ENCODE measurements at places on chromosomes 7 and 10. TPM values are rescaled to one million over a fixed set of nuclear protein-coding genes. Genes with fewer than 3 reads are reported as not detected.

GRCh38 chr7:87935384-87935706, 1.3 kb downstream of the ADAM22 start:
- DNase-seq = peak; percentile 2

- peak; percentile 24 for DNase-seq
These were observed 30.1 kb downstream of the JCAD start for GRCh38 chr10:30029164-30029871.

DNA sequence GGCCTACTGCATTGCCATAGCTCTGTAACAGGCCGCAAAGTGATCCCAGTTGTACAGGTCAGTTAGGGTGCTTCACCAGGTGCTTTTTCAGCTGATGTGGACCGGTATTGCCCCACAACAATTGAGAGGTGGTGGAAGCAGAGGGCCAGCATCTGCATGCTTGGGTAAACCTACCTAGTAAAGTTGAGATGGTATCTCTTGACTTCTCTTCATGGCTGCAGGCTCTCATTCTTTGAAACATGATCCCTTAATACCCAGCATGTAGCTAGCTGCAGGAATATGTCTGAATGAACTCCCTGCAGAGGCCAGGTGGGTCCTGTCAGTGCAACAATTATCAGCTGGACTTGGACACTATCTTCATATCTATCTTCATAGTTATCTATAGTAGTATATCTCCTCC, 60.7 kb upstream of the CCDC6 start:
- no peak for DNase-seq

GRCh38 chr10:11286261-11286852, 268.7 kb downstream of the CELF2 start:
- DNase-seq = no peak

- DNase-seq = peak; percentile 67
These were observed 156.4 kb downstream of the ARID5B start for GRCh38 chr10:62057850-62058249.

DNA sequence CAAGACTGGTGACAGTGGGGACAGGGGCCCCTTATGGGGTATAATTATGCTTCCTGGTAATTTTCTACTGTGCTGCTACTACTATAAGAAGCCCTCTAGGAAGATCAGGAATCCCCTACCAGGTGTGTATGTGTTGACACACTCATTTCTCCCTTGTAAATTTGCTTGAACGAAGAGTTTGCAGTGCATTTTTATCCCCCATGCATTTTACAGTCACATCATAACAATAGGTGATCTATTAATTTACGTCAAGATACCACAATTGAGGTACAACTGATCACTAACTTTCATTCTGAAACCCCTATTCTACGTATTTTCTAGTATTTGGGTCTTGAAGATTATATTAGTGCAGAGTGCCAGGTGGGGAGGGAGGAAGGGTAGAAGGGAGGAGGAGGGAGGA, 252.2 kb downstream of the NSUN6 start:
- DNase-seq = no peak

DNA sequence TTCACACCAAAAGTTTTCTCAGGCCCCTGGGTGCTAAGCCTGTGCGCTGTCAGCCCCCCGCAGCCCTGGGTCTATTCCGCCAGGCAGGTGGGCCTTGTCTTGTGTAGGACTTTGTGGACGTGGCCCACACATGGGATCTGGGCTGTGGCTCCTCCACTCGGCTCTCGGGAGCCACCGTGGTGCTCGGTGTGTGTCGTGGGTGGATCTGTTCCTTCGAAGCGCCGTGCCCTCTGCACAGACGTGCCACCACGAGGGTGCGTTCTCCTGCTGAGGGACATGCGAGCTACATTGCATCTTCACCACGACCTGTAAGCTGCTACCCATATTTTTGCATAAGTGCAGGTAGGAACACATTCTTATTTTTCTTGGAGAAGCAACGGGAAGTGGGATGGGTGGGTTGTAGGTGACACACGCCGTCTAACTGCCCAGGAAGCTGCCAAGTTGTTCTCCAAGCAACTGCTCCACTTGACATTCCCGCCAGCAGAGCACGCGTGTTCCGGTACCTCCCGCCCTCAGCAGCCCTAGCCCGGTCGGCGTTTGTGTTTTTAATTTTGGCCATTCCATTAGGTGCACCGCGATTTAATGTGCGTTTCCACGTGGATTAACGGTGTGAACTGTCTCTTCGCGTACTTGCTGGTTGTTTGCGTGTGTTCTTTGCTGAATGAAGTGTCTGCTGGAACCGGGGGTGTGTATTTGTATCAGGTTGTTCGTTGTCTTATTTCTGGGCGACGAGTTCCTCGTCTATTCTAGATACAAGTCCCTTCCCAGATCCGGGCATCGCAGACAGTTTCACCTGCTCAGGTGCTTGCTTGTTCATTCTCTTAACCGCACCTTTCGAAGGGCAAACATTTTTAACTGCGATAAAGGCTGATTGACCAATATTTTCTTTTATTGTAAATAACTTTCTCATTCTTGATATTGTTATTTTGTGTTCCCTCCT, 47.4 kb upstream of the CFAP46 start:
- DNase-seq = no peak

DNA sequence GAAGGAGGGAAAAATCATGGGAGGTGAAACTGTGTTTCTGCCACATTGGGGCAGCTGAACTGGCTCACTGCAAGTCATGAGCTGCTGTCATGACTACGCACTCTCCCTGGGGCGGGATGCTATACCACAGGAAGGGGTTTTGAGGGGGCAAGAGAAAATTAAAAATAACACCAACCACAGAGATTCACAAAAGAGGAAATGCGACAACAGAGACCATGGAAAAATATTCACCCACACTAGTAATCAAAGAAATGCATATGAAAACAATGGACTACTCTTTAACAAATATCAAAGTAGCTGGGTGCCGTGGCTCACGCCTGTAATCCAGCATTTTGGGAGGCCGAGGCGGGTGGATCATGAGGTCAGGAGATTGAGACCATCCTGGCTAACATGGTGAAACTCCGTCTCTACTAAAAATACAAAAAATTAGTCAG, 65.2 kb upstream of the TM9SF3 start:
- DNase-seq = no peak

- DNase-seq = no peak
These were observed 66.4 kb upstream of the ARHGAP21 start for GRCh38 chr10:24790073-24790472.

DNA sequence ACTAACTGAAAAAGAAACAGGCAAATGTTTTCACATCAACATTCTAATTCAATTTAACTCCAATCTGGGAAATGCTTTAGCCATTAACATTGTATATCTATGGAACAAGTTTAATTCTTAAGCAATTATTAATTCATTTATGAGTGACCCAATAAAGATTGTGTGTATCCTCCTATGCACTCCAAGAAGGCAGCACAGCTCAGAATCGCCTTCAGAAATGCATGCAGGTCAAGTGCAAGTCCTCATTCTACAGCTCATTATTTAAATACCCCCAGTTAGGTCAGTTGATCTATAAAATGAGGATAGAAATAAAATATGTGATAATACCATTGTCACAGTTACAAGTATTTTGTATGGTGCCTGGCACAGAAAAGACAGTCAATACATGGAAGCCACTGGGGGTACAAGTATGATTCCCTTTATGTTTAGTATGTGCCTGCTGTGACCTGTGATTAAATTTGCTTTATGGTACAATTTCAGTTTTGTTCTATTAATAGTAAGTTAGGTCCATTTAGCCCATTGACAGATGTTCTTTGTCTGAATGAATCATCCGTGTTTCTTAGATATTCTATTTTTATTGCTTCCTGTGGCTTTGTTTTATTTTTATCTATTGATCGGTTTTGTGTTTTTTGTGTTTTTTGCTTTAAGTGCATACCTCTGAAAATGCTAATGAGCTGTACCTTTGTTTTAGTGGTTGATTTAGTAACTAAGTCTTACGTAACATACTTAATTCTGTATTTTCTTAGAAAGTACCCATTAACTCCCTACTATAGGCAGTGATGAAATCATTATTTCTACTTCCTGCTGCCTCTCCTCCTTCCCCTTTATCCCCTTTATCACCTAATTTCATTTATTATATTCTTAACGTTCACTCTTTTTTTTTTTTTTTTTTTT, 42.8 kb downstream of the CPXM2 start:
- no peak for DNase-seq

- DNase-seq = no peak
These were observed 25.6 kb upstream of the GRID1 start for GRCh38 chr10:86391986-86392722.

DNA sequence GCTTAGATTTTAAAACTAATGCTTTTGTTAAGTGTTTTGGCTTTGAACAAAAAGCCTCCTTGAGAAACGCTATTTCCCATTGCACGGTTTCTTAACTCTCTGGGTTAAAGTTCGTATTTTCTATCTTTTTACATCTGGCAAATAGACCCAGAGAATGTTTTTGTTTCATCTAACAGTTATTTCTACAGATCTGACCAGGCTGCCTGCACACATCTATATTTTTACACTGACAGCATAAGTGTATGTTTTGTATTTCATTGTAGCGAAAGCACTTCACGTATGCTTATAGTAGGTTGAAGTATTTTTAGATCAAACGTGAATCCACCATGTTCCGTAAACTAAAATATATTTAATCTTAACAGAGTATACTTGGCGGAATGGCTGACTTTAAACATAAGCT, 477.3 kb downstream of the SDK1 start:
- no peak for DNase-seq

GRCh38 chr10:122646511-122647382, 52.9 kb downstream of the C10orf120 start:
- DNase-seq = no peak

GRCh38 chr10:86178401-86179152, 188.0 kb downstream of the GRID1 start:
- peak; percentile 25 for DNase-seq

CSTF2T gene
- 33.4 TPM for total RNA-seq

POLR2J2 gene
- 6.9 TPM for total RNA-seq

GHRHR gene
- not detected for total RNA-seq

ZPBP gene
- total RNA-seq = not detected

LLCFC1 gene
- total RNA-seq = not detected

MOGAT3 gene
- not detected for total RNA-seq

Data from tongue (tissue), 3 donors.